ENCODE measurements at places on chromosomes 12 and 14. TPM values are rescaled to one million over a fixed set of nuclear protein-coding genes. Genes with fewer than 3 reads are reported as not detected.

- H3K36me3 ChIP-seq, result no peaks in the 10 kb centered on the region
- H3K4me1 ChIP-seq, result peaks cover 85% of the 10 kb centered on the region
- peak overlapping the region; percentile 40 for H3K4me3 ChIP-seq
- DNase-seq, result peak; percentile 61
These were observed 31.0 kb downstream of the SAMD4A start for GRCh38 chr14:54597795-54598443.

- no peak overlapping the region for H3K4me3 ChIP-seq
- H3K4me1 ChIP-seq, result no peaks in the 10 kb centered on the region
- no peak for DNase-seq
- H3K27me3 ChIP-seq, result peaks cover 2% of the 10 kb centered on the region
These were observed 50.3 kb downstream of the RPS6KA5 start for GRCh38 chr14:91010153-91010533.

GRCh38 chr12:130714591-130715149 lies 1.4 kb downstream of the RIMBP2 start:
- no peak overlapping the region for H3K27ac ChIP-seq
- peaks cover 4% of the 10 kb centered on the region for H3K27me3 ChIP-seq
- H3K36me3 ChIP-seq, result no peaks in the 10 kb centered on the region
- no peaks in the 10 kb centered on the region for H3K4me1 ChIP-seq
- DNase-seq, result no peak
- no peak overlapping the region for H3K4me3 ChIP-seq

DNA sequence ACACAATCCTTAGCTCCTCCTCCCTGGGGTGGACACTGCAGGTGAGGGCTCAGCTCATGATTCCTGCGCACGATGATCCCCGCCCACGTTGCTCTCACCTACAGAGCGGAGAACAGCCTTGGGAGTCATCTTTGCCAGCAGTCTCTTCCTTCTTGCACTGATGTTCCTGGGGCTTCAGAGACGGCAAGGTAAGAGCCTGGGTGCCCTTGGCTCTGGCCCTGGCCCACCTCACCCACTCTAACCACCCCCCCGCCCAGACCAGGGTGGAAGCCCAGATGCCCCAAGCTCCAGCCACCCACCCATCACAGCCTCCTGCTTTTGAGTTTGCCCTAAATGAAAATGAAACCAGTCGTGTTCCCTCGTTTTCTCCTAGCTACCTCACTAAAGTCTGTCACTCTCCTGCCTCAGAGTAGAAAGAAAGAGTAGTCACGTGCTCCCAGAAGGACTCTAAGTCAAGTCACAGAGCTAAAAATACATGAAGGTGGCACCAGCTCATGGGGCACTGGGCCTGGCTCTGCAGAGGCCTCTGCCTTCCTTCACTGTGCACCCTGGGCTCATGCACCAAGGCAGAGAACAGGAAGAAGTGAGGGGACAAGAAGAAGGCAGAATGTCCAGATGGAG lies 9.0 kb downstream of the TAPBPL start:
- H3K4me1 ChIP-seq, result no peaks in the 10 kb centered on the region
- H3K4me3 ChIP-seq, result no peak overlapping the region
- peaks cover 36% of the 10 kb centered on the region for H3K36me3 ChIP-seq
- peaks cover 2% of the 10 kb centered on the region for H3K27me3 ChIP-seq
- no peak overlapping the region for H3K27ac ChIP-seq

DNA sequence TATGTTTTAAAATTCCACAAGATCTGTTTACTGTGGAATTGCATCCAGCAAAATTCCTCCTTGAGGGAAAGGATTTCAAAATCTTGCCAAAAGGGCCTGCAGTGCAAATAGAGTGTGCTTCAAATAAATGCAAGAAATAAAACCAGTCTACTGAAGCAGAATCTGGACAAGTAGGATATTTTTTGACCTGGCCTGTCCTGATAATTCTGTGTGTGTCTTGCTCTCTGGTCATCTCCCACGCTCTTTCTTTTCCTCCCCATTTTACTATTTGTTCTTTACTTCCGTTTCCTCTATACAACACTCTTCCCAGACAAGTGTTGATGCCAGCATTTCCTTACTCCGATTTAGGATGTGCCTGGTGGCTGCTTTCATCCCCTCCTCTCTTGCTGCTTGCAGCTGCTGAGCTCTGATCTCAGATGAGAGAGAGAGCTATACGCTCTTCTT lies 115.9 kb downstream of the GPR135 start:
- peaks cover 13% of the 10 kb centered on the region for H3K36me3 ChIP-seq
- DNase-seq, result no peak
- no peak overlapping the region for H3K4me3 ChIP-seq
- H3K27me3 ChIP-seq, result no peaks in the 10 kb centered on the region
- H3K4me1 ChIP-seq, result peaks cover 21% of the 10 kb centered on the region

DNA sequence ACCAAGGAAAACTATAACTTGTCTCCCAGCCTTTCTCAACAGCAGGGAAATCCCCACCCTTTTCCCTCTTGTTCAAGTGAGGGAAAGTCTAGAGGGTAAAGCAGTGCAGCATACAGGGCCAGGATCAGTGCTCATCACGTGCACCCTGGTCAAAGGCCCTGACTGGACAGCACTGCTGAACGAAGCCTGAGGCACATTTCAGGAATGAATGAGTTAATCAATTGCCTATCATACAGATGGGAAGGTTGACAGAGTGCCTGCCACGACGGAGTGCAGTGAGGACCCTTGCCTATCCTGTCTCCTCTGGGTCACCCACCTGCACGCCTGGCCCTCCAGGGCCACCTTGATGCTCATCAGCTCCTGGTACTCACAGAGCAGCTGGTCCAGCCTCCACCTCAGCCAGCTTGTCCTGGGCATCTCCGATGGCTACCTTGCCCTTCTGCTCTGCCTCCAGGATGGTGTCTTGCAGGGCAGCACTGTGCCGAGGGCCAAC lies 11.7 kb upstream of the KRT73 start:
- H3K27ac ChIP-seq, result no peak overlapping the region
- H3K27me3 ChIP-seq, result peaks cover 52% of the 10 kb centered on the region
- no peaks in the 10 kb centered on the region for H3K4me1 ChIP-seq
- H3K4me3 ChIP-seq, result no peak overlapping the region

GRCh38 chr12:64931981-64932380 lies 107.5 kb downstream of the TBC1D30 start:
- no peak overlapping the region for H3K27ac ChIP-seq
- no peak for DNase-seq
- no peaks in the 10 kb centered on the region for H3K36me3 ChIP-seq
- H3K4me1 ChIP-seq, result no peaks in the 10 kb centered on the region

GRCh38 chr12:107134558-107134957 lies 41.2 kb upstream of the CRY1 start:
- H3K27ac ChIP-seq, result no peak overlapping the region
- peaks cover 4% of the 10 kb centered on the region for H3K27me3 ChIP-seq
- H3K4me3 ChIP-seq, result no peak overlapping the region
- no peak for DNase-seq

DNA sequence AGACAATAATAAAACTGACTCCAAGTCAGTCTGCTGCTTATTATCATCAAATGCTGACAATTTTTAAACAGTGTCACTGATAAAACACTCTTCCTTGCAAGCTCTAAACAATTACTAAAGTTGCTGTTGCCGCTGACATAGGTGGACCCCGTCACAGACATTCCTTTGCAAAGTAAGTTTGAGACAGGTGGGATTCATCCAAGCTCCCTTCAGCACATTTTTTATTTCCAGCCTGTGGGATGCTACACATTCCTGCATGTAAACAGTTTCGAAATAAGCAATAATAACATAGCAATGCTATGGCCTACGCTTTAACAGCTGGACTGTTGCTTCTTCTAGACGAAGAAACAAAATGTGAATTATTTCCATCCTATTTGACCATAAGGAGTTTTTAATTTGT lies 85.4 kb upstream of the HIF1A start:
- peaks cover 40% of the 10 kb centered on the region for H3K4me1 ChIP-seq
- no peaks in the 10 kb centered on the region for H3K36me3 ChIP-seq
- H3K27me3 ChIP-seq, result no peaks in the 10 kb centered on the region
- no peak for DNase-seq
- H3K27ac ChIP-seq, result peak overlapping the region; percentile 68
- no peak overlapping the region for H3K4me3 ChIP-seq

DNA sequence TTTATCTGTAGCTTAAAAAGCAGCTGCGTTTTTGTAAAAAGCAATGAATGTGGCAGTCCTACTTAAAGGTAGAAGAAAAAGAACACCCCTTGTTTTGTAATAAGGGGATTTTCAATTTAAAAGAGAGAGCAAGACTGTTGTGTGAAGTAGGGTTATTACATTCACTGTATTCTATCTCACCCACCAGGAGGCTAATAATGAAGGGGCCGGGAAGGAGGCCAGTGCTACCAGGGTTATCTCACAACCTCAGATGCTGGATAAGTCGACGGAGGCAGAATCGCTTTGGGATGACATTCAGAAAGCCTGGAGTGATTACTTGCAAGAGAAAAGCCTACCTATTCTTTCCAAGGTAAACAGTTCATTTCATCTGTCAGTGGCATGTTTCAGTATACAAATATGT lies 97.7 kb downstream of the RMST start:
- no peaks in the 10 kb centered on the region for H3K4me1 ChIP-seq
- no peaks in the 10 kb centered on the region for H3K27me3 ChIP-seq
- no peak overlapping the region for H3K4me3 ChIP-seq
- no peak for DNase-seq
- no peak overlapping the region for H3K27ac ChIP-seq
- H3K36me3 ChIP-seq, result no peaks in the 10 kb centered on the region

DNA sequence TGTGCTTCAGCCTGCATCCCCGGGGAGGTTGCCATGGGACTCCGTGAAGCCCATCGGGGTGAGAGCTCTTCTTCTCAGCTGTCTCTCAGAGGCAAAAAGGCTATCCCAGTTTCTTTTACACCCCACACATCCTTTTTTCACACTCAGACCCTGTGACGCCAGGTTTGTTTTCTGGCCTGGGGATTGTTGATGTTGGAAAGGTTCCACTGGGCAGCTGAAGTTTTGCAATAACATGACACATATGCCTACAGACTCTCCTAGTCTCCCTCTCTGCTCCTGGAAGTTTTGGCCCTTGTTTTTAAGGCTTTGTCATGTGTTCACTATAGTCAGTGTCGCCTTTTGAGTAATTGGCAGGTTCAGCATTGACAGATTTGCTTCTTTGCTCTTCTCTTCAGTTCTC lies 118.6 kb downstream of the SMOC1 start:
- no peaks in the 10 kb centered on the region for H3K4me1 ChIP-seq
- H3K27me3 ChIP-seq, result peaks cover 6% of the 10 kb centered on the region
- DNase-seq, result no peak
- no peak overlapping the region for H3K27ac ChIP-seq

DNA sequence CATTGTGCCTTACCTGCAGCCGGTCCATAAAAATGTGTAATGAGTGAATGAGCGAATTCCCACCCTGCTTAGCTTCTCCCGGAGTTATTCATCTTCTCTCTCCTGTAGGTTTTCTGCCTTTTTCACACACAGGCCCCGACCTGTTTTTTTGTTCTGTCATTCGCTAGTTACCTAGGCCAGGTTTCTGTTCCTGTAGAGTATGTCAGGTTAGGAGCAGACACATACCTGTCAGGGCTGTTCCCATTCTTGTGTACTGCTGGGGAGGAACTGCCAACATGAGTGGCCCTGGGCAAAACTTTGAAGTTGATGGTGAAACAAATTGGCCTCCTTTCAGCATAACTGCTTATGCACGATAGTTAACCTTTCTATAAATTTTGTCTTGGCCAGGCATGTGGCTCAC lies 140.1 kb downstream of the SYNE2 start:
- H3K4me3 ChIP-seq, result no peak overlapping the region
- no peaks in the 10 kb centered on the region for H3K27me3 ChIP-seq
- H3K27ac ChIP-seq, result no peak overlapping the region

Gene TUBA1C
- total RNA-seq, result 1,139 TPM

Gene HOXC6
- 0.12 TPM for total RNA-seq

Gene CHURC1
- total RNA-seq, result 61.2 TPM

Gene RTL1
- not detected for total RNA-seq

Gene TROAP
- total RNA-seq, result 37.4 TPM

Gene SYCP3
- total RNA-seq, result 0.15 TPM

Measured in HFFc6 (cell line).